ENCODE measurements at places on chromosomes 4 and X.

DNA sequence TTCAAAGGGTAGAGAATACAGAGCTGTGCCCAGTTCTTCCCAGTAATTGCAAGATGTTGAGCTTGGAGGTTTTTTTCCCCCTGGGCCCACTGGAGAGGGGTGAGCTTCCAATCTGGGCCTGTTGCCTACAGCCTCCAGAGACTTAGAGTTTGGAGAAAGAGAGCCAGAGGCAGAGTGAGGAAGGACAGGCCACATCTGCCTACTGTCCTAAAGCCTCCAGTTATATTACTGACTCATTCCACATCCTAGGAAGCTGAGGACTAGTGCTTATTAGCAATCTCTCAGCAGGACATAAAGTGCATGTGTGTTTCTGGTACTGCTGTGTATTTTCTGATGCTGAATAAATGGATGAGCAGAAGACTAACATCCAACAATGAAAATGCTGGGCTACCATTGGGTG, 181.0 kb upstream of the MAMLD1 start:
- no peak overlapping the region for H3K4me3 ChIP-seq
- no peak for DNase-seq
- H3K27me3 ChIP-seq, result no peaks in the 10 kb centered on the region
- no peaks in the 10 kb centered on the region for H3K36me3 ChIP-seq
- no peaks in the 10 kb centered on the region for H3K4me1 ChIP-seq

DNA sequence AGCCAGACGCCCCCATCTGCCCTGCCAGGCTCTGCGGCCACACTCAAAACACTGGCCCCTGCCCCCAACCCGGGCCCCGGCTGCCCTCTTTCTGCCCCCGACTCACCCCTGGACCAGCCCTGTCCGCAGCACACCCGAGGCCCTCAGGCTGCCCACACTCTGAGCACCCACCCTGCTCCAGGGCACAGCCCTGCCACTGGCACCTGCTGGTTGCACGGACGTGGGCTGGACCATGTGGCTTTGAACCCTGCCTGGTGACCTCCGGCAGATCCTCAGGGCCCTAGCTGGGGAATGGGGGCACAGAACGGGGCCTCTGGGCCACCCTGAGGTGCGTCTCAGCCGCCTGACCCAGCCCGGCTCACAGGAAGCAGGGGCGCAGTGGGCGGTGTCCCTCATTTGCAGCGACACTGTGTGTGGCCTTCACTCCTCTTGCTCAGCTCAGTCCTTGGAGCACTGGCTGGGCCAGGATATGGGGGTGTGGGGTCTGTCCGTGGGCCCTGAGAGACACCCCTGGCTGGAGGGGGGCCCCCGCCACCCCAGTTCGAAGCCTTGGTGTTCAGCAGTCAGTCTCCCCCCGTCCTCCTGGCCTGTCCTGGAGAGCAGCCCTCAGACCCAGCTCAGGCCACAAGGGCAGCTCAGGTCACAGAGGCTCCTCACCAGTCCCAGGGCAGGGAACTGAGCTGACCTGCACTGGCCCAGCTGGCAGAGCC, 73.2 kb downstream of the FAM53A start:
- no peaks in the 10 kb centered on the region for H3K36me3 ChIP-seq
- no peak overlapping the region for H3K27ac ChIP-seq
- peaks cover 22% of the 10 kb centered on the region for H3K4me1 ChIP-seq
- DNase-seq, result no peak
- H3K27me3 ChIP-seq, result peaks cover 80% of the 10 kb centered on the region
- H3K4me3 ChIP-seq, result no peak overlapping the region

GRCh38 chrX:55452833-55453124, 852 bp downstream of the MAGEH1 start:
- no peaks in the 10 kb centered on the region for H3K4me1 ChIP-seq
- H3K27ac ChIP-seq, result no peak overlapping the region
- H3K4me3 ChIP-seq, result peak overlapping the region; percentile 52
- no peaks in the 10 kb centered on the region for H3K27me3 ChIP-seq

- H3K36me3 ChIP-seq, result no peaks in the 10 kb centered on the region
- H3K27me3 ChIP-seq, result no peaks in the 10 kb centered on the region
- H3K4me3 ChIP-seq, result no peak overlapping the region
- DNase-seq, result peak; percentile 33
- no peaks in the 10 kb centered on the region for H3K4me1 ChIP-seq
- no peak overlapping the region for H3K27ac ChIP-seq
These were observed 1578.3 kb upstream of the TENM3 start for GRCh38 chr4:180664766-180665368.

- peak within 1 kb of the TSS; percentile 64 for H3K4me3 ChIP-seq
- H3K27me3 ChIP-seq, result no peaks in the 10 kb centered on the region
- H3K4me1 ChIP-seq, result peaks cover 26% of the 10 kb centered on the region
These were observed at the start of gene ACSL1 for GRCh38 chr4:184825896-184826690. ACSL1 (minus strand) TSS chr4:184825968; CDS start chr4:184803514, 22,454 bp downstream.

DNA sequence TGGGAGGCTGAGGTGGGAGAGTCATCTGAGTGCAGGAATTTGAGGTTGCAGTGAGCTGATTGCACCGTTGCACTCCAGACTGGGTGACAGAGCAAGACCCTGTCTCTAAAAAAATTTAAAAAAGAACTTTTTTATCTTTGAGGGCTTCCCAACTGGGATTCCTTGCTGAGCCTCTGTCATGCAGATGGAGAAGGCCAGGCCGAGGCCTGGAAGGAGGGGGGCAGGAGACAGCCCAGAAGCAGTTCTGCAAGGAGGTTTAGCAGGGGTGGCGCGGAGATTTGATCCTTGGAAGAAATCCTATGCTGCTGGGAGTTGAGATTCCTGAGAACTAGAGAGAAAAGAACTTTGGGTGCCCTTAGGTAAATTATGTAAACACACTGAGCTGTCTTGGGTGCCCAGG, 2.5 kb upstream of the ARSD start:
- H3K4me3 ChIP-seq, result no peak overlapping the region
- H3K36me3 ChIP-seq, result no peaks in the 10 kb centered on the region
- peaks cover 2% of the 10 kb centered on the region for H3K27me3 ChIP-seq
- DNase-seq, result no peak
- peaks cover 3% of the 10 kb centered on the region for H3K4me1 ChIP-seq

- no peaks in the 10 kb centered on the region for H3K27me3 ChIP-seq
- H3K36me3 ChIP-seq, result no peaks in the 10 kb centered on the region
- H3K4me3 ChIP-seq, result no peak overlapping the region
- H3K4me1 ChIP-seq, result no peaks in the 10 kb centered on the region
These were observed 432.3 kb downstream of the GALNTL6 start for GRCh38 chr4:172245516-172245915.

GRCh38 chr4:178344096-178344495, 901.9 kb upstream of the AGA start:
- no peak for DNase-seq
- no peaks in the 10 kb centered on the region for H3K4me1 ChIP-seq
- no peak overlapping the region for H3K4me3 ChIP-seq
- no peaks in the 10 kb centered on the region for H3K27me3 ChIP-seq
- no peak overlapping the region for H3K27ac ChIP-seq

GRCh38 chr4:168796362-168797106, 213.5 kb downstream of the CBR4 start:
- no peak overlapping the region for H3K4me3 ChIP-seq
- H3K27ac ChIP-seq, result no peak overlapping the region
- H3K4me1 ChIP-seq, result no peaks in the 10 kb centered on the region
- no peaks in the 10 kb centered on the region for H3K36me3 ChIP-seq

GRCh38 chrX:14476205-14476604, 53.1 kb upstream of the GLRA2 start:
- H3K36me3 ChIP-seq, result no peaks in the 10 kb centered on the region
- DNase-seq, result no peak
- H3K4me3 ChIP-seq, result no peak overlapping the region
- no peaks in the 10 kb centered on the region for H3K27me3 ChIP-seq
- no peak overlapping the region for H3K27ac ChIP-seq

- H3K27ac ChIP-seq, result no peak overlapping the region
- DNase-seq, result no peak
- H3K4me1 ChIP-seq, result peaks cover 7% of the 10 kb centered on the region
- H3K36me3 ChIP-seq, result no peaks in the 10 kb centered on the region
These were observed 4.3 kb upstream of the MBNL3 start for GRCh38 chrX:132493095-132493494.

DNA sequence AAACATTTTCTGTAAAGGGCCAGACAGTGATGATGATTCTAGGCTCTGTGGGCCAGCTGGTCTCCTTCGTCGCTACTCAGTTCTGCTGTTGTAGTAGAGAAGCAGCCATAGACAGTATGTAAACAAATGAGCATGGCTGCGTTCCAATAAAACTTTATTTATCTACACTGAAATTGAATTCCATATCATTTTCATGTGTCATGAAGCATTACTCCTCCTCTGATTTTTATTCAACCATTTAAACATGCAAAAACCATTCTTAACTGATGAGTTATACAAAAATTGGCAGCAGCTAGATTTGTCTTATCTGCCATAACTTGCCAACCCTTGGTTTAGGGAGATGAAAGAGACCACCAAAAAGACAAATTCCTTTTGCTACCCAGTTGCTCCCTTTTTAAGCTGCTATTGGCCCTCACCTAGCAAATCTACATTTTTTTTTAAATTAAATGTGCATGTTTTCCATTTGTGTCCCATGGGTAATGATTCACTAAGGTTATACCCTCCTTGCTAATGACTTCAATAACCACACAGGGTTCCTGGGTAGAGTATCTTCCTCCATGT, 309.9 kb downstream of the DHX15 start:
- DNase-seq, result no peak
- H3K4me1 ChIP-seq, result no peaks in the 10 kb centered on the region
- no peak overlapping the region for H3K27ac ChIP-seq
- H3K27me3 ChIP-seq, result no peaks in the 10 kb centered on the region

- no peak overlapping the region for H3K27ac ChIP-seq
- H3K4me3 ChIP-seq, result no peak overlapping the region
- no peaks in the 10 kb centered on the region for H3K4me1 ChIP-seq
- peaks cover 15% of the 10 kb centered on the region for H3K27me3 ChIP-seq
- DNase-seq, result no peak
These were observed 43.6 kb downstream of the TIGD4 start for GRCh38 chr4:152735906-152736305.

- no peaks in the 10 kb centered on the region for H3K27me3 ChIP-seq
- H3K4me1 ChIP-seq, result no peaks in the 10 kb centered on the region
- H3K36me3 ChIP-seq, result no peaks in the 10 kb centered on the region
- no peak for DNase-seq
- H3K4me3 ChIP-seq, result no peak overlapping the region
These were observed 78.6 kb upstream of the PNPLA4 start for GRCh38 chrX:8005678-8006347.

DNA sequence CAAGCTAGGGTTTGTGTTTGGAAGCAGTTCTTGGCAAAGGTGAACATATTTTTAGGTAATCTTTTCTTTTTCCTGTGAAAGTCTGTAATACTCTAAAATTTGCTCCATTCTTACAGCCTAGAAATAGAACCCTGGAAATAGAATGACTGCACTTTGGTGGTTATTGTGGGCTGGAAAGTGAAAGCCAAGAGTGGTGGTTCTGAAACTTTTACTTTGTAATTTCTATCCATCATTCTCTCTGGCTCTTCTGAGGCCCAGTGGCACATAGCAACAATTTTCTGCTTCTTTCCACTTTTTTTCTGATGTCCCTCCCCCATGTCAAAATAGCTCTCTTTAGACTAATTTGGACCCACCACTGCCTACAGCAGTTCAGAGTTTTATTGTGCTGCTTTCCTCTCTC, 300.4 kb upstream of the RPS6KA3 start:
- H3K27me3 ChIP-seq, result no peaks in the 10 kb centered on the region
- H3K36me3 ChIP-seq, result no peaks in the 10 kb centered on the region
- no peaks in the 10 kb centered on the region for H3K4me1 ChIP-seq
- H3K27ac ChIP-seq, result no peak overlapping the region

GRCh38 chr4:2432991-2433530, 14.3 kb downstream of the CFAP99 start:
- no peaks in the 10 kb centered on the region for H3K36me3 ChIP-seq
- peaks cover 14% of the 10 kb centered on the region for H3K4me1 ChIP-seq
- peak; percentile 80 for DNase-seq
- no peaks in the 10 kb centered on the region for H3K27me3 ChIP-seq

DNA sequence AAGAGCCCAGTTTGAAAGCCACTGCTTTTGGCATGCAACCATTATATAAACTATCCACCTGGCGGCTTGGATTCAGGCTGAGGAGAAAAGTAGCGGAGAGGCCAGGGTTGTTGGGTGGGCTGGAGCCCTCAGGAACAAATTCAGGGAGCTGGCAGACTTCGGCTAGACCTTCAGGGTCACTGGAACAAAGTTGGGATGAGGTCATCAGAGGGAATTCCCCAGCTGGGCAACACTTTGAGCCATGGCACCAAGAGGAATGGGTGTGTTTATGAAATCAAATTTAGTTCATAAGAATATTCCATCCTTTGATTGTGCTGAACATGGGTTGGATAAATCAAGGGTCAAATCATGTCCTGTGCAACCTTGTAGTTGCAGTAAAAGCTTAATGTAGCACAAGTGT, 22.0 kb downstream of the MTMR1 start:
- no peak overlapping the region for H3K27ac ChIP-seq
- H3K27me3 ChIP-seq, result no peaks in the 10 kb centered on the region
- H3K4me3 ChIP-seq, result no peak overlapping the region
- DNase-seq, result no peak

GRCh38 chrX:20032201-20032600, 41.3 kb upstream of the BCLAF3 start:
- peaks cover 17% of the 10 kb centered on the region for H3K27me3 ChIP-seq
- H3K4me1 ChIP-seq, result no peaks in the 10 kb centered on the region
- H3K27ac ChIP-seq, result no peak overlapping the region
- DNase-seq, result no peak
- H3K4me3 ChIP-seq, result no peak overlapping the region
- H3K36me3 ChIP-seq, result no peaks in the 10 kb centered on the region

GRCh38 chr4:154164931-154165839, 326.4 kb downstream of the DCHS2 start:
- no peaks in the 10 kb centered on the region for H3K36me3 ChIP-seq
- H3K27ac ChIP-seq, result no peak overlapping the region
- no peaks in the 10 kb centered on the region for H3K4me1 ChIP-seq
- peak; percentile 5 for DNase-seq
- H3K4me3 ChIP-seq, result no peak overlapping the region
- no peaks in the 10 kb centered on the region for H3K27me3 ChIP-seq

GRCh38 chr4:81366779-81367178, 104.9 kb downstream of the RASGEF1B start:
- H3K36me3 ChIP-seq, result no peaks in the 10 kb centered on the region
- H3K4me1 ChIP-seq, result no peaks in the 10 kb centered on the region
- no peak overlapping the region for H3K27ac ChIP-seq

DNA sequence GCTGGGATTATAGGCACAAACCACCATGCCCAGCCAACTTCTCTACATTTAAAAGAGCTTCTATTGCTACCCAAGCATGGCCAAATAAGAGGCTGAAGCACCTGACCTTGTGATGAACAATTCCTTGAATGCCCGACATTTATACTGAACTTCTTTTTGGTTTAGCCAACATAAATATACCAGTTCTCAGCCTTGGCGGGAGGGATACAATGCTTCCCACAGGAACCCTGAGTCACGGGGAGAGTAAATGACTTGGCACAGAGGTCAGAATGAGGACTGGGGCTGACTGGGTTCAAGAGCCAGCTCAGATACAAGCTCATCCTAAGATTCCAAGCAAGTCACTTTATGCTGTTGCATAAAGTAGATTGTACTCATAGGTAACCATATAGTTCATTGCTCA, 6.1 kb downstream of the HOPX start:
- no peaks in the 10 kb centered on the region for H3K4me1 ChIP-seq
- no peak overlapping the region for H3K27ac ChIP-seq
- DNase-seq, result no peak
- no peaks in the 10 kb centered on the region for H3K36me3 ChIP-seq
- no peaks in the 10 kb centered on the region for H3K27me3 ChIP-seq

Data from K562 (cell line).